T follicular helper cell (primary cell): ENCODE measurements at places on chromosomes 5 and 9.

- DNase-seq = no peak
Observed at GRCh38 chr5:69046375-69046957, 47.3 kb upstream of the SLC30A5 start.

DNA sequence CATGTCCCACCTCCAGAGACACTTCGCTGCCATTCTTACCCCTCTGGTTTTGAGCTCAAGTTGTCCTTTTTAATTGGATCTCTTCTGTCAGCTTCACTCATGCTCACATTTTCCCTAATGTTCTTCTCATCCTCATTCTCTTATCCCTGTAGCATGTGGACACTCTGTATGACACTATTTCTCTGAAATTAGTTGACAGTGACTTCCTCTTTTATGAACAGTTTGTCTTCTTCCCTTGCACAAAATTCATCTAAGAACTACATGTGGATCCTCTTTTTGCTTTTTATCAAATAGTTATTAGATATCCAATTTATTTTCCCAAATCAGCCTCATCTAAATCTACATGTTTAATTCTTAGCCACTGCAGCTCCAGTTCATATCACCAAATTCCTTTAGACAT is 676.2 kb downstream of the MAT2B start:
- DNase-seq = no peak

GRCh38 chr9:34203992-34204635 is 25.3 kb downstream of the UBAP1 start:
- DNase-seq = no peak

GRCh38 chr5:109468737-109469420 is 59.1 kb upstream of the PJA2 start:
- peak; percentile 32 for DNase-seq

- no peak for DNase-seq
Observed at GRCh38 chr5:127562252-127562651, 44.8 kb downstream of the PRRC1 start.

GRCh38 chr9:7909537-7909936 is 110.0 kb upstream of the DMAC1 start:
- DNase-seq = no peak

- no peak for DNase-seq
Observed at GRCh38 chr9:127035423-127035822, 87.0 kb downstream of the ANGPTL2 start.

DNA sequence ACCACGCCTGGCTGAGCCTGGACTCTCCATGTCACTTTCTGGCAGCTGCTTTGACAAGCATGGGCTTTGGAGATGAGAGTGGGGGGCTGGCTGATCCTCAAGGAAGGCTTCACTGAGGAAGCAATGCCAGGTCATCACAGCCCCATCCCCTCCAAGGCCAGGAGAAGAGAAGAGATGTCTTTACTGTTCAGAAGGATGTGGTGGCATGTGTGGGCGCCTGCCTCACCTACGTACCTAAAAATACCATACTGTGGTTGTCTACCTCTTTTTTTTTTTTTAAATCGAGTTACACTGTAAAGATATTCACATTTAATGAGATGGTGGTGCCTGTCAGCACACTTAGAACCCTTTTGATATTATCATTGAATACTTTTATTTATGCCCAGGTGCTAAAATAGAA is 26.4 kb upstream of the CTNNA1 start:
- no peak for DNase-seq

- no peak for DNase-seq
Observed at GRCh38 chr9:136244122-136244968, 1.3 kb downstream of the QSOX2 start.

DNA sequence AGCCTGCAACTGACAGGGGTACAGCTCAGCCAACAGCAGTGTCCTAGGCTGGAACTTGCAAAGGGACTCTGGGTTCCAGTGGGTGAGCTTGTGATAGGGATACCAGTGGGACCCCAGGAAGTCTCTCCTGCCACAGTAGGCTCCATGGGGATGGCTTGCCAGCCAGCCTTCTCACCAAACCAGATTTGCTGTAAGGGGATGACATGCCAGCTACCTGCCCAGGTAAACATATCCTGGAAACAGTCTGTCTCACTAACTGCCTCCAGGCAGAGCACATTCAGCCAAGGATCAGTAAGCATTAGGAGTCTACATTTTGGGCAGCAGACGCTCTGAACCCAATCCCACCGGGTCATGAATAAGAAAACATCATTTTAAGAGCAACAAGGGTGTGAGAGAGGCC is 49.9 kb downstream of the SIL1 start:
- no peak for DNase-seq
